Epithelial cell of proximal tubule (primary cell): ENCODE measurements at places on chromosomes 6 and 20. TPM values are rescaled to one million over a fixed set of nuclear protein-coding genes. Genes with fewer than 3 reads are reported as not detected.

TNNC2 gene
- total RNA-seq: not detected in 2 replicates

WASF1 gene
- 13.0 and 15.7 TPM in 2 replicates for total RNA-seq

ARFGAP1 gene
- 73.3 and 78.6 TPM in 2 replicates for total RNA-seq

KLHDC3 gene
- total RNA-seq: 70.8 and 109 TPM in 2 replicates

OPN5 gene
- total RNA-seq: not detected in 2 replicates

SPTLC3 gene
- 0.46 and 2.6 TPM in 2 replicates for total RNA-seq

PLEKHG1 gene
- total RNA-seq: 3.8 and 12.1 TPM in 2 replicates

SSR1 gene
- 41.9 and 64.7 TPM in 2 replicates for total RNA-seq

BHLHE23 gene
- not detected in 2 replicates for total RNA-seq

OR2J3 gene
- total RNA-seq: not detected in 2 replicates

PRSS16 gene
- 1.0 and 2.8 TPM in 2 replicates for total RNA-seq

RAB5IF gene
- 142 and 190 TPM in 2 replicates for total RNA-seq

RBPJL gene
- total RNA-seq: not detected in 2 replicates

DSP gene
- 47.4 and 80.1 TPM in 2 replicates for total RNA-seq

MUC22 gene
- total RNA-seq: 0.06 TPM in 1 of 2 replicates, not detected in the other

MLN gene
- total RNA-seq: not detected in 2 replicates

ID4 gene
- total RNA-seq: 7.0 and 17.8 TPM in 2 replicates

SNAI1 gene
- 1.4 and 2.0 TPM in 2 replicates for total RNA-seq

PRND gene
- not detected in 2 replicates for total RNA-seq

REM1 gene
- not detected in 2 replicates for total RNA-seq

CTCFL gene
- total RNA-seq: 0.07 and 0.12 TPM in 2 replicates

HLA-G gene
- 0.46 and 0.94 TPM in 2 replicates for total RNA-seq

VWA7 gene
- total RNA-seq: 0.65 and 2.2 TPM in 2 replicates

CD40 gene
- 49.7 and 74.7 TPM in 2 replicates for total RNA-seq

GTSF1L gene
- not detected in 2 replicates for total RNA-seq

VNN1 gene
- under 0.01 and 0.14 TPM in 2 replicates for total RNA-seq

POPDC3 gene
- 1.2 and 6.6 TPM in 2 replicates for total RNA-seq

OR2H1 gene
- total RNA-seq: not detected in 2 replicates

TNFAIP3 gene
- total RNA-seq: 10.6 and 13.6 TPM in 2 replicates

BACH2 gene
- total RNA-seq: 0.58 and 0.69 TPM in 2 replicates

SLC22A7 gene
- total RNA-seq: not detected in 2 replicates
